ENCODE measurements at places on chromosomes 2 and 18. TPM values are rescaled to one million over a fixed set of nuclear protein-coding genes. Genes with fewer than 3 reads are reported as not detected.

GRCh38 chr2:104078431-104079157 is 775.3 kb upstream of the POU3F3 start:
- no peaks in the 10 kb centered on the region for H3K36me3 ChIP-seq
- H3K27me3 ChIP-seq, result no peaks in the 10 kb centered on the region
- no peaks in the 10 kb centered on the region for H3K4me1 ChIP-seq
- no peak overlapping the region for H3K4me3 ChIP-seq
- no peak overlapping the region for H3K27ac ChIP-seq

- H3K4me1 ChIP-seq, result no peaks in the 10 kb centered on the region
- H3K27ac ChIP-seq, result no peak overlapping the region
- no peaks in the 10 kb centered on the region for H3K36me3 ChIP-seq
Observed at GRCh38 chr2:233088972-233089345, 28.8 kb downstream of the INPP5D start.

- H3K4me3 ChIP-seq, result no peak overlapping the region
- H3K27me3 ChIP-seq, result no peaks in the 10 kb centered on the region
- DNase-seq, result no peak
- H3K4me1 ChIP-seq, result no peaks in the 10 kb centered on the region
Observed at GRCh38 chr2:226701052-226701451, 98.6 kb downstream of the IRS1 start.

DNA sequence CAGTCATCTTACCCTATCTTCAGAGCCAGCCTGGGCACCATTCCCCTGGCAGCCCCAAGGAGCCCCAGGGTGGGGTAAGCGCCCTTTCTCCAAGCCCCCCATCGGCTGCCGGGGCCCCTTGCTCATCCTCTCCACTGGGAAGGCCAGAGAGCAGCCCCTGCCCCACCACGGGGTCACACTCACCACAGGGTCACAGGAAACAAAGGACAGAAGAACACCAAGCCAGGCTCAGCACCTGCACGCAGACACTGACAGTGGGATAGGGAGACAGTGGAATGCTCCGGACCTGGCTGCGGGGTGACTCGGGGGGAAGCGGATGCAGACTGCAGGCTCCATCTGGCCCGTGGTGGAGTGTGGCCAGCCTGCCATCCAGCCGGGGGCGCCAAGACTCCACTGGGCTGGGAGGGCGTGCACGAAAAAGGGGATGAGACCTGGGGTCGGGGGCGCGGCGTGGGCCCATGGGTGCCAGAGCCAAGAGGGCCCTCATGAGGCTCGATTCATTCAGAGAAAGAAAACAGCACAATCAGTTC is 21.1 kb downstream of the HDAC4 start:
- no peaks in the 10 kb centered on the region for H3K36me3 ChIP-seq
- no peaks in the 10 kb centered on the region for H3K27me3 ChIP-seq
- H3K4me3 ChIP-seq, result no peak overlapping the region
- peak; percentile 19 for DNase-seq
- no peaks in the 10 kb centered on the region for H3K4me1 ChIP-seq
- no peak overlapping the region for H3K27ac ChIP-seq

- H3K27ac ChIP-seq, result no peak overlapping the region
- H3K4me1 ChIP-seq, result no peaks in the 10 kb centered on the region
Observed at GRCh38 chr18:74654638-74655037, 57.0 kb downstream of the ZNF407 start.

GRCh38 chr18:45383228-45383627 is 232.0 kb upstream of the SLC14A2 start:
- no peak overlapping the region for H3K4me3 ChIP-seq
- DNase-seq, result no peak
- no peaks in the 10 kb centered on the region for H3K4me1 ChIP-seq
- no peaks in the 10 kb centered on the region for H3K27me3 ChIP-seq
- H3K27ac ChIP-seq, result no peak overlapping the region

DNA sequence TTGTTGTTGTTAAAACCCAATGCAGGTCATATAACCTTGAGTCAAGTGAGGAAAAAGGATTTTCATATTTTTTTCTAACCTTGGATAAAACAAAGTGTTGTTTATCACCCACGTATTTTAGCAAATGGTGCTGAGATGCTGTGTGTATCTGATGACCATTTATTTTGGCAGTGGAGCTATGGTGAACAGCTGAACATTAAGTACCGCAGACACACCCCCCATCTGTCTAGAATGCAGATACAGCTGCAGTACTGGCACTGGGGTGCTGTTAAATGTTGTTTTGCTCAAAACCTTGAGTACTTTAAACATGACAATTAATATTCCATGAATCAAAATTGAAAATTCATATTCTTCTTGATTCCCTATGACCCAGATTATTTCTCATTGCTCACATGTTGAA is 773.3 kb upstream of the SLC39A10 start:
- H3K27me3 ChIP-seq, result no peaks in the 10 kb centered on the region
- no peaks in the 10 kb centered on the region for H3K36me3 ChIP-seq
- DNase-seq, result no peak
- no peak overlapping the region for H3K27ac ChIP-seq
- no peaks in the 10 kb centered on the region for H3K4me1 ChIP-seq

DNA sequence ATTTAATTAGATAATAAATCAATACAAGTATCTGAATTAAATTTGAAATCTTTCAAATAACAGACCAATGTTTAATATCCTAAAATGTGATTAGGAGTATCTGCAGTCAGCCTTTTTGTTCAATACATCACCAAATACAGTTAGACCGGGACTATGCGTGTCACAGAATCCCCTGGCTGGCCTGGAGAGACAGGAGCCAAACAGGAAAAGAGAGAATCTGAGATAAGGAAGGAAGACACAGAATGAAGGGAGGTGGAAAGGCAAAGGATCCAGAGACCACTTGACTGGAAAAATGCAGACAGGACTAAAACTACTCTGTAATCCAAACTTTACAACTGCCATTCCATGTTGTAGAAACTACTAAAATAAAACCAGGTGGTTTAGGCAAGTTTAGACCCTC is 66.3 kb downstream of the SIGLEC15 start:
- H3K27ac ChIP-seq, result no peak overlapping the region
- no peaks in the 10 kb centered on the region for H3K36me3 ChIP-seq
- no peaks in the 10 kb centered on the region for H3K4me1 ChIP-seq
- no peaks in the 10 kb centered on the region for H3K27me3 ChIP-seq
- DNase-seq, result no peak

- no peaks in the 10 kb centered on the region for H3K27me3 ChIP-seq
- no peaks in the 10 kb centered on the region for H3K36me3 ChIP-seq
- H3K4me3 ChIP-seq, result no peak overlapping the region
- H3K4me1 ChIP-seq, result peaks cover 2% of the 10 kb centered on the region
Observed at GRCh38 chr2:234671231-234671630, 174.3 kb upstream of the ARL4C start.

- no peaks in the 10 kb centered on the region for H3K27me3 ChIP-seq
- H3K4me1 ChIP-seq, result no peaks in the 10 kb centered on the region
- no peak for DNase-seq
Observed at GRCh38 chr18:65623676-65624075, 127.1 kb upstream of the CDH7 start.

GRCh38 chr2:64770781-64771334 is 117.1 kb upstream of the SERTAD2 start:
- no peaks in the 10 kb centered on the region for H3K27me3 ChIP-seq
- H3K36me3 ChIP-seq, result no peaks in the 10 kb centered on the region
- no peak overlapping the region for H3K4me3 ChIP-seq

DNA sequence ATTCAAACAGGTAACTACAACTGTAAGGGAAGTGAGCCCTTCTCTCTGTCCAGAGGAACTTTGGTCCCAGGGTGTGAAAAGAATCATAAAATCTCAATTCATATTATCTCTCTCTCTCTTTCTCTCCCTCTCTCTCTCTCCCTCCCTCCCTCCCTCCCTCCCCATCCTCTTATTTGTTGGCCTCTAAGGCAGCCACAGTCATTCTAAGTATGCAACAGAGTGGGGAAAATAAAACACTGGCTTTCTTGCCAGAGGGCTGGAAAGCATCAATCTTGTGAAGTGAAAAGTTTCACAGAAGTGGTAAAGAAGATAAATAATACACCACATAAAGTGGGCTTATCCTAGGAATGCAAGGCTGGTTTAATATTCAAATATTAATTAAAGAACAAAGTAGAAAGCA is 95.6 kb upstream of the KCNH7 start:
- H3K27ac ChIP-seq, result no peak overlapping the region
- no peaks in the 10 kb centered on the region for H3K36me3 ChIP-seq
- no peaks in the 10 kb centered on the region for H3K27me3 ChIP-seq
- H3K4me1 ChIP-seq, result no peaks in the 10 kb centered on the region

DNA sequence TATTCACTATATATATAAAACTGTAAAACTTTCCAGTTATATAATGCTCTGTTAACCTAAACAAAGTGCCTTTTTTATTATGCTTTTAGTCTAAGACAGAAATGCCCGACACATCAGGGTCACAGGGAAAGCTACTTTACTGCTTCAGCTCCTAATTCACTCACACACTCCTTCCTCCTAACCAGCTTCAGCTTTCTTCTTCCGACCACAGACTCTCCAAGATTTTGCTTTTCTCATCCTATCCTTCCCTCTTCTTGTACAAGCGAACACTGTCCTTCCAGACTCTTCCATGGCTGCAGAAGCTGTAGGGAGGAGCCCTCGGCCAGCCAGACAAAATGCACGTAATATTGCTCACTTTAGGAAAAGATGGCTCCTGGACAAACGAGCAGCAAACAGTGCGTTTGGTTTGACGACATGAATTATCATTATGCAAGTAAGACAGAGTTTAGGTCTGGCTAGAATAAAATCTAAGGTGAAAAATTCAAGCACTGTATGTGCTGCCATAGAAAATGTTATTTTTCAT is 47.5 kb upstream of the HNRNPA3 start:
- peak overlapping the region; percentile 13 for H3K27ac ChIP-seq
- peak overlapping the region; percentile 22 for H3K4me3 ChIP-seq
- H3K4me1 ChIP-seq, result peaks cover 3% of the 10 kb centered on the region
- H3K27me3 ChIP-seq, result no peaks in the 10 kb centered on the region
- DNase-seq, result peak; percentile 50

- no peaks in the 10 kb centered on the region for H3K36me3 ChIP-seq
- no peak overlapping the region for H3K27ac ChIP-seq
- DNase-seq, result no peak
- no peaks in the 10 kb centered on the region for H3K27me3 ChIP-seq
- no peak overlapping the region for H3K4me3 ChIP-seq
Observed at GRCh38 chr2:105590780-105591660, 153.7 kb upstream of the NCK2 start.

- H3K4me1 ChIP-seq, result no peaks in the 10 kb centered on the region
- no peaks in the 10 kb centered on the region for H3K36me3 ChIP-seq
- no peaks in the 10 kb centered on the region for H3K27me3 ChIP-seq
- no peak overlapping the region for H3K27ac ChIP-seq
- H3K4me3 ChIP-seq, result no peak overlapping the region
Observed at GRCh38 chr2:129906861-129907235, 72.6 kb upstream of the RAB6C start.

DNA sequence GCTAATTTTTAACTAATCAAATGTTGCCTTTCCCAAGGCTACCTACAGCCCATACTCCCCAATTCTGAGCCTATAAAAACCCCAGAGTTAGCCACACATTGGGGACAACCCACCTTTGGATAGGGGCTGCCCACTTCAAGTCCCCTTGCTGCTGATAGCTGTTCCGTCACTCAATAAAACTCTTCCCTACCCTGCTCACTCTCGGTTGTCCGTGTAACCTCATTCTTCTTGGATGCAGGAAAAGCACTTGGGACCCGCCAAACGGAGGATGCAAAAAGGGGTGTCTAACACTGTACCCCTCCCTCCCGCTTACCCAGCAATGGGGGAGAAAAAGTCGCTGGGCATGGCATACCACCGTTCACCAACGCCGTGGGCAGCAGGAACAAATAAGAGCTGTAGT is 12.2 kb downstream of the IWS1 start:
- DNase-seq, result no peak
- no peaks in the 10 kb centered on the region for H3K27me3 ChIP-seq
- H3K27ac ChIP-seq, result no peak overlapping the region
- no peaks in the 10 kb centered on the region for H3K36me3 ChIP-seq

GRCh38 chr2:216147172-216148131 is 38.3 kb downstream of the XRCC5 start:
- no peaks in the 10 kb centered on the region for H3K36me3 ChIP-seq
- no peaks in the 10 kb centered on the region for H3K27me3 ChIP-seq
- no peak overlapping the region for H3K4me3 ChIP-seq
- no peaks in the 10 kb centered on the region for H3K4me1 ChIP-seq

GRCh38 chr2:162333968-162334367 is 10.0 kb upstream of the GCA start:
- H3K27me3 ChIP-seq, result no peaks in the 10 kb centered on the region
- H3K36me3 ChIP-seq, result no peaks in the 10 kb centered on the region
- DNase-seq, result peak; percentile 19

DNA sequence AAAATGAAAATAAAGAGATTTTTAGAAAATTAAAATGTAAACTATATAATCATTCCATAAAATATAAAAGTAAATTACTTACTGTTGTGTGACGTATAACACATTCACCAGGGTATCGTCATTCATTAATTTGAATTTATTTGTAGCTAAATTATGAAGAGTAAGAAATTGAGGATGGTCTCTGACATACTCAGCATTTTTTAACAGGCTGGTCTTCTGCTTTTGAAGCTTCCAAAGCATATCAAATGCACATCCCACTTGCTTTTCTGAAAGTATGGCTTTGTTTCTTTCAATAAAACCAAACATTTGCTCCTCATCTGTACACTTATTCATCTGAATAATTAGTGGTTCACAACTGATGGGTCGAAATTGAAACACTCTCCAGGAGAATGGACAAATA is 2.1 kb downstream of the FASTKD1 start:
- no peak for DNase-seq
- no peaks in the 10 kb centered on the region for H3K27me3 ChIP-seq
- peaks cover 2% of the 10 kb centered on the region for H3K4me1 ChIP-seq
- no peak overlapping the region for H3K27ac ChIP-seq
- H3K4me3 ChIP-seq, result no peak overlapping the region

DNA sequence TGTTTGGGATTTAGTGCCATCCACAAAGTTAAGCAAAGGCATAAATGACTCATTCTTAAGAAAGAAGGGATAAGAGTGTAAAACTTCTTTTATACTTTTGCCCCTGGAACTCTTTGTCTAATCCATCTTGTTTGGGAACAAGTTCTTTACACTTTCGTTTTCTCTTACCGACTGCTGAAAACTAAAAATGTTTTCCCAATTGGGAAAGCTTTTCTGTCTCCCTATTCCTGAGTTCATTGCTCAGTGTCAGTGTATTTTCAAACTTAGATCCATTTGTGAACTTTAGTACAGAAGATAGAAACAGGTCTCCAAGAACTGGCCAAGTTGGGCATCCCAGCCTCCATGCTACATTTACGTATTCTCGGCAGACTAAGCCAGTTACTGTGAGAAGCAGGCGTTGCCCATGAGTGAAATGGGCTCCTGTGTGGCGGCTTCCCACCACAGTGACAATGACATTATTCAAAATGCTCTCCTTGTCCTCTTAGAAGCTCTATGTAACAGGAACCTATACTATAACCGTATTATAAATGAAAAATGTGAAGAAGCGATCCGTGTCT is 51.7 kb downstream of the TGOLN2 start:
- H3K27me3 ChIP-seq, result no peaks in the 10 kb centered on the region
- no peaks in the 10 kb centered on the region for H3K36me3 ChIP-seq
- H3K4me1 ChIP-seq, result peaks cover 32% of the 10 kb centered on the region
- H3K4me3 ChIP-seq, result peak overlapping the region; percentile 21
- peak overlapping the region; percentile 77 for H3K27ac ChIP-seq

GRCh38 chr2:218024336-218024735 is 21.5 kb upstream of the TNS1 start:
- DNase-seq, result peak; percentile 10
- H3K27me3 ChIP-seq, result no peaks in the 10 kb centered on the region
- H3K4me3 ChIP-seq, result no peak overlapping the region
- no peaks in the 10 kb centered on the region for H3K4me1 ChIP-seq
- no peak overlapping the region for H3K27ac ChIP-seq

The ADRA2B gene
- 1.3 TPM for total RNA-seq

The RPRM gene
- 17.9 TPM for total RNA-seq

The POTEI gene
- not detected for total RNA-seq

The PCARE gene
- total RNA-seq, result 0.23 TPM

The ACVR1C gene
- 7.2 TPM for total RNA-seq

The KDSR gene
- total RNA-seq, result 65.5 TPM

The ST8SIA5 gene
- total RNA-seq, result 0.35 TPM

The RTTN gene
- total RNA-seq, result 15.6 TPM

The CENPA gene
- total RNA-seq, result 1.0 TPM

The BOLL gene
- total RNA-seq, result not detected
